Upper lobe of left lung (tissue), 6 donors: ENCODE measurements at places on chromosomes 1 and 21. TPM values are rescaled to one million over a fixed set of nuclear protein-coding genes. Genes with fewer than 3 reads are reported as not detected.

DNA sequence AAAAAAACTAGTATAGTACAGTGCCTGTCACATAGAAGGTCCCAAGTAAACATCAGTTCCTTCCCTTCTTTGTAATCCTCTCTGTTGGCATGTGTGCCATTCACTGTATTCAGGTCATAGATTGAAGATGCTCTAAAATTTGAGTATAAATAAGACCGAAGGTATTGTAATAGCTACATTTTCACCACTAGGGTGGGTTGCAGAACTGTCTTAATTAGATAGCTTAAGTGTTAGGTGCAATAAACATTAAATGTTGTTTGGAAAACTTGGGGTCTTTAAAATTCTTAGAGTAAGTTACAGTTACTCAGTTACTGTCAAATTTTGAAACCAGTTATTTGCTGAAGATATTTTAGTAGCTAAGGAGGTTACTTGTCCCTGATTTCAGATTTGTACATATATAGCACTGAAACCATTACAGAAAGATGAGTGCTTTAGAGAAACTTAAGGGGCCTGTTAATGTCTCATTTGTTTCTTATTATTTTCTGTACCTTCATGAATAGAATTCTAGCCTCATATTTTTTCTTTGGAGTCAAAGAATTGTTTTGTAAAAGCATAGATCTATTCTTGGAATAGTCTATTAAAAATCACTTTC is 24.3 kb downstream of the PER3 start:
- no peaks in the 10 kb centered on the region for H3K27me3 ChIP-seq
- H3K4me3 ChIP-seq = no peak overlapping the region
- peaks cover 35% of the 10 kb centered on the region for H3K36me3 ChIP-seq
- no peak overlapping the region for H3K27ac ChIP-seq
- DNase-seq = no peak

DNA sequence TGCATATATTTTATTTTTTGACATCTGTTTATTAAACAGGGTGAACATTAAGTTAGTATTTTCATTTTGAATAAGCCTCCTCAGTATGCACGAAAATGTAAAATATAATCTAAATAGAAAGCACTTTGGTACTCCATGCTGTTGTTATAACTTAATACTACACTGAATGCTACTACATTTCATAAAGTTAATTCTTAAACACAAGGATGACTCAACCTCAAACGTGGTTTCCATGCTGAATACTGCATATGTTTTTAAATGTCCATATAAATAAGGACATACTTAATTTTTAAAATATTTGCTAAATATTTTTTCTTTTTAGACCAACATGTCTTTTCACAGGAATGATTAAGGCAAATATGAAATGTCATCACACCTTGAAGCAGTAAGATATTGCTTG is 83.9 kb downstream of the USP24 start:
- no peak overlapping the region for H3K27ac ChIP-seq
- H3K4me3 ChIP-seq = no peak overlapping the region
- H3K4me1 ChIP-seq = no peaks in the 10 kb centered on the region
- H3K27me3 ChIP-seq = no peaks in the 10 kb centered on the region
- DNase-seq = no peak

- no peaks in the 10 kb centered on the region for H3K27me3 ChIP-seq
- no peak overlapping the region for H3K4me3 ChIP-seq
- H3K27ac ChIP-seq = peak overlapping the region; percentile 76
- DNase-seq = peak; percentile 39
Measured at GRCh38 chr1:8094481-8095241, 68.6 kb upstream of the ERRFI1 start.

- DNase-seq = peak; percentile 65
- no peak overlapping the region for H3K4me3 ChIP-seq
- H3K4me1 ChIP-seq = peaks cover 18% of the 10 kb centered on the region
- no peaks in the 10 kb centered on the region for H3K27me3 ChIP-seq
- no peak overlapping the region for H3K27ac ChIP-seq
Measured at GRCh38 chr21:42640486-42640885, 12.9 kb upstream of the PDE9A start.

- H3K4me1 ChIP-seq = peaks cover 10% of the 10 kb centered on the region
- H3K4me3 ChIP-seq = no peak overlapping the region
- H3K27me3 ChIP-seq = no peaks in the 10 kb centered on the region
- no peak for DNase-seq
- H3K27ac ChIP-seq = no peak overlapping the region
Measured at GRCh38 chr1:41005876-41006275, 15.6 kb downstream of the SLFNL1 start.

GRCh38 chr1:194968916-194969315 is 1639.3 kb downstream of the KCNT2 start:
- H3K4me1 ChIP-seq = no peaks in the 10 kb centered on the region
- no peaks in the 10 kb centered on the region for H3K36me3 ChIP-seq
- H3K27ac ChIP-seq = no peak overlapping the region

- H3K4me1 ChIP-seq = no peaks in the 10 kb centered on the region
- H3K36me3 ChIP-seq = no peaks in the 10 kb centered on the region
- no peak overlapping the region for H3K27ac ChIP-seq
- DNase-seq = peak; percentile 46
- no peaks in the 10 kb centered on the region for H3K27me3 ChIP-seq
Measured at GRCh38 chr1:211551638-211552460, 27.1 kb downstream of the SLC30A1 start.

DNA sequence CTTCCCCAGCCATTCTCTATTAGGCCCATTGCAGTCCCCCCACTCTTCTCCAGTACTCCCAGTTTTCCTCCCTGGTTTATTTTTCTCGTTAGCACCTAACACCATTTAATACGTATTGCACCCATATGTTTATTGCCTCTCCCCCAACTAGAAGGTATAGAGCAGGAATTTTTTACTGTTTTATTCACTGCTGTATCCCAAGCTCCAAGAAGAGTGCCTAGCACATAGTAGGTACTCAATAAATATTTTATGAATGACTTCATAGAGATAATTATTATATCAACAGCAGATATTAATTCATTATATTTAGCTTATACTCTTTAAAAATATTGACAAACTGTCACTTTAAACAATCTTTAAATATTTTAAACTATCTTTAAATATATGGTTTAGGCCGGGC is 5.7 kb upstream of the ACOT7 start:
- H3K27ac ChIP-seq = no peak overlapping the region
- DNase-seq = no peak
- H3K4me1 ChIP-seq = peaks cover under 1% of the 10 kb centered on the region
- no peaks in the 10 kb centered on the region for H3K36me3 ChIP-seq
- H3K4me3 ChIP-seq = no peak overlapping the region

- no peaks in the 10 kb centered on the region for H3K4me1 ChIP-seq
- no peaks in the 10 kb centered on the region for H3K36me3 ChIP-seq
- no peak overlapping the region for H3K27ac ChIP-seq
- no peak overlapping the region for H3K4me3 ChIP-seq
- no peaks in the 10 kb centered on the region for H3K27me3 ChIP-seq
Measured at GRCh38 chr1:114290341-114290740, 136.7 kb upstream of the SYT6 start.

- DNase-seq = no peak
- peaks cover 40% of the 10 kb centered on the region for H3K4me1 ChIP-seq
- no peak overlapping the region for H3K27ac ChIP-seq
Measured at GRCh38 chr1:39139723-39140360, 64.7 kb upstream of the MACF1 start.

DNA sequence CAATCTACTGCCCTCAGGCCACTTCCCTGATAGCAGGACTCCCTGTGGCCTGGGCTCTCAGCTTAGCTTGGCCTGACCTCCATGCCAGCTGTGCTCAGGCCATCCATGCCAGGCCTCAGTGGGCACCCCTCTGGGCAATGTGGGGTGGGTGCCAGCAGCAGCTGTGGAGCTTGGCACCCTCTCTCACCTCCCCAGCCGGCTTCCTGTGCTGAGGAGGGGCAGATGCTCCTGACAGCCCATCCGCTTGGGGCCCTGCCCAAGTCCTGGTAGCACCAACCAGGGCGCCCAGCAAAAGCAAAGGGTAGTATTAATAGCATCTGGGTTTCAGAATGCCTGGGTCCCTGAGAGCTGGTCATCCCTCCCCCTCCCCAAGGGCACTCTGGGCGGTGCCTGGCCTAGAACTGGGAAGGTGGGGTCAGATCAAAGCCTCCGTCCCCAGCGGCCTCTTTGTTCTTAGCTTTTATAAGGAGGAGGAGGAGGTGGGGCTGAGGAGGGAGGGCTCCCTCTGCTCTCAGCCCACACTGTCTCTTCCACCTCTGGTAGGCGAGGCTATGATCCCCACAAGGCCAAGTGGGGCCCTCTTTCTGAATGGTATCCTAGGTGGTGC is 6.1 kb downstream of the EFNA4 start:
- no peak overlapping the region for H3K4me3 ChIP-seq
- H3K4me1 ChIP-seq = peaks cover 17% of the 10 kb centered on the region

- H3K36me3 ChIP-seq = no peaks in the 10 kb centered on the region
- no peaks in the 10 kb centered on the region for H3K4me1 ChIP-seq
- no peaks in the 10 kb centered on the region for H3K27me3 ChIP-seq
Measured at GRCh38 chr1:12220890-12221289, 8.9 kb upstream of the VPS13D start.

NEXN gene
- total RNA-seq = 15.0 TPM

IVL gene
- not detected for total RNA-seq

PTPN7 gene
- 7.0 TPM for total RNA-seq

PADI3 gene
- not detected for total RNA-seq

MIXL1 gene
- total RNA-seq = not detected

FAM131C gene
- total RNA-seq = not detected

SLC44A3 gene
- total RNA-seq = 10.9 TPM

THRAP3 gene
- total RNA-seq = 87.6 TPM
